Mesenteric fat pad (tissue), 1 donor: ENCODE measurements at places on chromosomes 13 and 19. TPM values are rescaled to one million over a fixed set of nuclear protein-coding genes. Genes with fewer than 3 reads are reported as not detected.

DNA sequence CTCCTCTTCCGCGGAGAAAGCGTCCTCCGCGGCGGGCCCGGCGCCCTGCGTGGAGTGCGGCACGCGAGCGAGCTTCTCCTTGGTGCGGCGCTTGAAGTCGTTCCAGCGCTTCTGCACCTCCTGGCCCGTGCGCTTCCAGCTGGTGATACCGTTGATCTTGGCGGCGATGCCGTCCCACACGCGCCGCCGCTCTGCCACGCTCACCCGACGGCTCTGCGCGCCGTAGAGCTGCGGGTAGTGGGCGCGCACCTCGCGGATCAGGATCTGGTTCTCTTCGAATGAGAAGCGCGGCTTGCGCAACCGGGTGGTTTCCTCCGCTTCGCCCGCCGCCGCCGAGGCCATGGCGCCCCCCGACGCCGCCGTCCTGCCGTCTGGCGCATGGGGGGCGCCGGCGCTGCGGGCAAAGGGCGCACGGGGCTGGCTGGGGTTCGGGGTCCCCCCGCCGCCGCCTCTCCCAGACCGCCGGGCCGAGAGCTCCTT lies 941 bp downstream of the MYPOP start:
- no peak for DNase-seq

CPT1C gene
- 7.2 TPM for total RNA-seq

DNA sequence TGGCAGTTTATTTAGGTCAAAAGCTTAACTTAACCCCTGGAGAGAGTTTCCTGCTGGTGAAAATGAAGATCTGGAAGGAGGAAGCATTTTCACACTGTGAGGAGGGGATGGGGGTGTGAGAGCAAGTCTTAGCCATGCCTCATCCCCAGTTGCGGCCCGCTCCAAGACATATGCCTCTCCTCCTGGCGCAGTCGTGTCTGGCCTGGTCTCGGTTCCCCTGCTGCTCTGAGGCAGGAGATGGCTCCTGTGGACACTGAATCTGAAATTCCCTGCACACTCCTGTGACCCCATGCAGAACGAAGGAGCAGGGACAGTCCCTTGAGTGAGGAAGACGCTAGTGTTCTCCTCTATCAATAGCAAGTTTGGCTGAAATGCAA lies 360 bp upstream of the ZNF69 start:
- DNase-seq, result no peak

- no peak for DNase-seq
Measured at GRCh38 chr13:102900193-102900608, 54.4 kb downstream of the ERCC5 start.

DNA sequence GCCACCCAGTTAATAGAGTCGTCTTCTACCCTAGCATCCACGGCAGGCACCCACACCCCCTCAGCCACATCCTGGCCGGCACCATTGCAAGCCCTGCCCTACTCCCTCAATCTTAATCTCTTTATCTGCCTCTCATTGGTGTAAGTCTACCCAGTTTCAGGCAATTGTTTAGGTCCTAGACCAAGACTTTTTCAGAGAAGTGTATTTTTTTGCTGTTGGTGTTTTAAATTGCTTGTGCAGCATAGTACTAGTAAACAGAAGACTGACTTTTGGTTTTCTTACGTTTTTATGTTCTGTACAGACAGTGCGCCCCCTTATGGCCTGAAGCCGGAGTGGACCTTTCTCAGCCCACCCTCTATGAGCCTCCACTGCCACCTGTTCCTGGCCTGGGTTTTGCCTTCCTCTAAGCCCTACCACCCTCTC lies 2.3 kb upstream of the LCP1 start:
- no peak for DNase-seq

DNA sequence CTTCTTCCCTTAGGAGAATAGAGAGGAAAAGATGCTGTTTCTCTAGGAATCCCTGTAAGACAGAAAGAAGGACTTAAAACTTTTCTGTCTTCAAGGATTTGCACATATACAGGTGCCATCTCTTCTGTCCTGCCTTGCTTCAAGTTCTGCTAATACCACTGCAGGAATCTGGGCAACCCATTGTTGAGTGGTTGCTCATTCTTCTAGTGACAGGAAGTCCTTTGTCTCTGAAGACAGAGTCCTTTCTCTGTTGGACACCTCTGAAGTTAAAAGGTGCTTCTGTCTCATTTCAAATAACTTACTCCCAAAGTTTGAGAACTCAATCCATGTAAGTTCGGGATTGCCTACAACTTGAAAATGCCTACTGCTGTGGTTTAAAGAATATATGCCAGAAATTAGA lies 114.4 kb upstream of the TMTC4 start:
- DNase-seq, result no peak

- DNase-seq, result no peak
Measured at GRCh38 chr13:39244561-39245230, 206.4 kb downstream of the NHLRC3 start.

MYO1F gene
- total RNA-seq, result 47.7 TPM

FOXO1 gene
- total RNA-seq, result 120 TPM

- DNase-seq, result no peak
Measured at GRCh38 chr13:113816254-113816929, 47.5 kb downstream of the GAS6 start.

- DNase-seq, result no peak
Measured at GRCh38 chr13:75329723-75330122, 152.2 kb downstream of the TBC1D4 start.

DNA sequence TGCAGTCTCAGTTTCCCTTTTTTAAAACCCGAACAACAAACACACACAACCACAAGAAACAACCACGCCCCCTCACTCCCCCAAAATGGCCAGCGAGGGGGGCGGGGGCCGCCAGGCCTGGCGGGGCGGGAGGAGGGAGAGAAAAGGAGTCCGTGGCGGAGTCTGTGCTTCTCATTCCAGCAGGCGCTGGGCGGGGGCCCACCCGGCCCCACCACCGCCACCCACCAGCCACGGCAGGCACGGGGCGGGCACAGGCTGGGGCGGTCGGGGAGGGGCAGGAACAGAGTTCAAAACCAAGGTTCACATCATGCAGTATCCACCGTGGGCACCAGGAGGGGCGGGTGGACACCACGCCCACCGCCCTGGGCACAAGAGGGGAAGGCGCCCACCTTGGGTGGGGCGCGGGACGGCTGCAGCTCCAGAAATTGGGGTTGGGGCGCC lies 12.9 kb downstream of the DPF1 start:
- no peak for DNase-seq

GRCh38 chr19:6716610-6716970 lies 3.9 kb downstream of the C3 start:
- DNase-seq, result no peak

DNA sequence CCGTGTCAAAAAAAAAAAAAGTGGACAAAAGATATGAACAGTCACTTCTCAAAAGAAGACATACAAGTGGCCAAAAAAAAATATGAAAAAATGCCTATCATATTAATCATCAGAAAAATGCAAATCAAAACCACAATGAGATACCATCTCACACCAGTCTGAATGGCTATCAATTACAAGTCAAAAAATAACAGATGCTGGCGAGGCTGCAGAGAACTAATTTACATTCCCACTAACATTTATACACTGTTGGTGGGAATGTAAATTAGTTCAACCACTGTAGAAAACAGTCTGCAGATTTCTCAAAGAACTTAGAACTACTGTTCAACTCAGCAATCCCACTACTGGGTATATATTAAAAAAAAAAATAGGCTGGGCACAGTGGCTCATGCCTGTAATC lies 26.5 kb upstream of the FOXO1 start:
- DNase-seq, result no peak

TRPM4 gene
- 17.0 TPM for total RNA-seq

- no peak for DNase-seq
Measured at GRCh38 chr13:108734676-108735075, 105.3 kb downstream of the MYO16 start.

DNA sequence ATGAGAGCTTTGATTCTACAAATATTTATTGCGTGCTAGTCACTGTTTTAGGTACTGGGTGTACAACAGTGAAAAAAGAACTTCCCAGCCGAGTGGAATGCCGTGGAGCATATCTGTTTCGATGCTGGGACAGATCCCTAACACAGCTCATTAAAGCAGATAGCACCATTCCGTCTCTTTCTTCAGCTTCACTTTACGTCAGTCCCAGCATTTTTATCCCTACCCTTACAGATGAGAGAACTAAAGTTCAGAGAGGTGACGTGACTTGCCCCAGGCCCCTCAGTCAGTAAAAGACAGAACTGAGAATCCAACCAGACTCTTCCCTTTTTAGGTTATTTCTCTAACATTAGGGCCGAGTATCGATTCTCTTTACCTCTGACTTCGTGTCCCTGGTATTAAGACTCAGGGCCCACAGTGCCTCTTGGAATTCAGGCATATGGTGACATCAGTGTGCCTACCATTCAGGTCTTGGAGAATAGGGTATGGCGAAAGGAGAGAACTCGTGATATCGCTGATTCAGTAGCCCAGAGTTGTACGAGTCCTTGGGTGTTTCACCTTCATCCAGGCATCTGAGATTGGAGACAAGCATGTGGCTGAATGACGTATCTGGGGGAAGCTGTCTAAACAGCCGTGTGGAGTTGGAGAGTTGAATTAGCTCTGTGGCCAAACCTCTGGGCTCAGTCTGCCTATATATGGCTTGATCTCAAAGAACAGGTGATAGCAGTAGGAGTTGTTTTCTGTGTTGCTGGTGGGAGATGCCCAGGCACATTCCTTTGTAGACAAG lies 27.1 kb downstream of the ACTN4 start:
- DNase-seq, result no peak

GRCh38 chr19:11377237-11377636 lies 2.8 kb downstream of the SWSAP1 start:
- DNase-seq, result no peak

GRCh38 chr13:41139296-41139966 lies 6.8 kb upstream of the KBTBD6 start:
- no peak for DNase-seq
